ENCODE measurements at places on chromosomes 6 and 20. TPM values are rescaled to one million over a fixed set of nuclear protein-coding genes. Genes with fewer than 3 reads are reported as not detected.

DNA sequence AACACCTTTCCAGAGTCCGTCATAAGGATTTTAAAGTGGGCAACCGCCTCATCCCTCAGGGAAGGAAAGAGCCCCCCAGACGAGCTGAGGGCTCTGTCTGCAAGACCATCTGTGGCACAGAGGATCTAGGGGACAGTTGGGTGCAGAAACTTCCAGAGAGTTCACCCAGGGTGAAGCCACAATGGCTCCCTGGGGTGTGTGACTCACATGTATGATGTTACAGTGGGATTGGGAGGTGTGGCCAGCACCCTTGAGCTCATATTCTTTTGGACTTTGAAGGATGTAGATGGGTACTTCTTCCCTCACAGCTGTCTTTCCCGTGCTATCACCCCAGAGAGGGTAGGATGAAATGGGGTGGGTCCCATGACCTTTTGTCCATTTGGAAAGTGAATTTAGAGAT is 95.5 kb downstream of the NCR2 start:
- DNase-seq, result no peak

- no peak for DNase-seq
Observed at GRCh38 chr20:38136421-38137245, 28.4 kb downstream of the TGM2 start.

- no peak for DNase-seq
Observed at GRCh38 chr6:111175109-111175508, 87.8 kb downstream of the SLC16A10 start.

FAM209B gene
- 0.28 TPM for total RNA-seq

FAM50B gene
- total RNA-seq, result 8.7 TPM

DNA sequence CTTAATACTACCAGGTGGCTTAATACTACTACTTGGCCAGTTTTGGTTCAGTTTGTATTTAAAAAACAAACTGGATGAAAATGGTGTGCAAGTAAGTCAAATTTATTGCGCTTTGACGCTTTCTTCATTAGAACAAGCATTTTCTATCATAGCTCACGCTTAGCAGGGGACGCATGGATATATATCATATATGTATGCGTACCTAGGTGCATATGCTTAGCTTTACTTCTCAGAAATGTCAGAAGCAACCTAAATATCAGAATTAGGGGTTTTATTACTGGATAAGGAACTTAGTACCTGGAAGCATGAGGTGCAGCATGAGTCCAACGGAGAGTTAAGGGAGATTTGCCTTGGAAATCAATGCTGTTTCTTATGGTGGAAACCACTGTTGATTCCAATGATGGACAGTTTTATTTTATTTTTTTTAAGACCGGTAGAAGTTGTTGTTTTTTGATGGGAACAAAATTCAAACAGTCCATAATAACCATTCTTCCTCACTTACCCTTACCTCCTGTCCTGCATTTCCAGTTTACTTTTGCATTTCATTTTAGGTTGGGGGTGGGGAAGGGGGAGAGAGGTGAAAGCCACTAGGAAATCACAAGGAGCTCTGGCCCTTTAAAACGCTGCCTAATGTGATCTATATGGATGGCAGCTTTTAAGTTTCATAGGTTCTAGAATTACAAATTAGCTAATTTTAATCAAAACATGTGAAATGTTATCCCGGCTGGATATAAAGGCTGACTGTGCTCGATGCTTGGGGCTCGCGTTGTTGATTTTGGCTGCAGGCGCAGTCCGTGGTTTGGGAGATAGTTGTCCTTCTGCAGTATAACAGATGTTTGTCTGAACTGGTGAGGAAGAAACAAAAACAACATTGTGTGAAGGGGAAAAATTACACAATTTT is 2.1 kb downstream of the SOBP start:
- no peak for DNase-seq

CST5 gene
- not detected for total RNA-seq

- DNase-seq, result no peak
Observed at GRCh38 chr20:9493803-9494202, 20.6 kb upstream of the LAMP5 start.

IL17F gene
- not detected for total RNA-seq

DNA sequence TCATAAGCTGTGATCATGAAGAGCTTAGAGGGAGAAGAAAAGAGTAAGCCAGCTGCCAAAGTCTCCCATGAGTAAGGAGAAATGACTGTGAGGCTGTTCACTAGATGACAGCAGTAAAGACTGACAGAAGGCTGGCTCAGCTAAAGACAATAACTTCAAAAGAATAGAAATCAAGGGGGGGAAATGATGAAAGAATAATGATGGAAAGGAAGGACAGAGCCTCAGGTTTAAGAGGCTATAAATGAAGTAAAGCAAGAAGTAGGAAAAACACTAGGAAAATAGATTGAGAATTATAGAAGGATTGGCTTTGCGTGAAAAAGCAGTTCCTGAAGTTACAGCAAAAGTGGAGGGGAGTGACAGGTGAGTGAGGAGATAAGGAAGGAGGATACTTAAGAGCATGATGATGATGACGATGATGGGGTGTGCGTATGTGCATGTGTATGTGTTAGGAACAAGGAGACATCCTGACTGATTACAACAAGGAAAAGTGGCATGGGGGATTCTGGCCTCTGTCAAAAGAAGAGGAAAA is 48.2 kb downstream of the HBS1L start:
- no peak for DNase-seq

DNA sequence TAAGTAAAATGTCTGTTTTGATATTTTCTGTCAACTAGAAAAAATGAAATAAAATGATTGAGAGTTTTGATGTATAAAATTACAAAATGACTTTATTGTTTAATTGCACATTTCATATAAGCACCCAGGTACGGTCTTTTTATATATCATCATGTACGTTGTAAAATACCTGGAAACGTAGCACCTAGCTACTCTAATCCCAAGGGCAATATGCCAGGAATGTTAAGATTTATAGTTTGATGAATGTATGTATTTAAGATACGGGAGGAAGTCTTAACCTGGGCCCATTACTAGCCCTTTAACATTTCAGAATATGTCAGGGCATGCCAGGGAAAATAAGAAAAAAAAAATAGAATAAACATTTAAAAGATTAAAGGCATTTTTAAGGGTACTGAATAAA is 490.9 kb upstream of the NRSN1 start:
- no peak for DNase-seq

DNA sequence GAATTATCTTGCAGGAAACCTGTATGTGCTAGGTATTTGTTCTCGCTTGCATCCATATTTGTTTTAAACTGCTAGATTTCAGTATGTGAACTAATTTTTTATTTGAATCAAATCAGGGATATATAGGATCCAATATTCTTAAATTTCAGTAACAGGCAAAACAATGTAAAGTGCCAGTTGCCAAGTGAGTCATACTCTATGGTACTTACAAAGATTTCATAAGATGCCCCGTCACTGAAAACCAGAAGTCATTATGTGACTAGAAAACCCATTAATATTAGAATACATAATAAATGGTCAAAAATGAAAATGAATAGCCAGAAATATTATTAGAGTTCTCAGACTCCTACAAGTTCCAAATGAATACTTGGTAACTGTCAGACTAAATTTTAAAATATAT is 481.2 kb downstream of the TFAP2A start:
- no peak for DNase-seq

RPS21 gene
- 662 TPM for total RNA-seq

SLC9A8 gene
- total RNA-seq, result 4.8 TPM

PACSIN1 gene
- 1.4 TPM for total RNA-seq

DNA sequence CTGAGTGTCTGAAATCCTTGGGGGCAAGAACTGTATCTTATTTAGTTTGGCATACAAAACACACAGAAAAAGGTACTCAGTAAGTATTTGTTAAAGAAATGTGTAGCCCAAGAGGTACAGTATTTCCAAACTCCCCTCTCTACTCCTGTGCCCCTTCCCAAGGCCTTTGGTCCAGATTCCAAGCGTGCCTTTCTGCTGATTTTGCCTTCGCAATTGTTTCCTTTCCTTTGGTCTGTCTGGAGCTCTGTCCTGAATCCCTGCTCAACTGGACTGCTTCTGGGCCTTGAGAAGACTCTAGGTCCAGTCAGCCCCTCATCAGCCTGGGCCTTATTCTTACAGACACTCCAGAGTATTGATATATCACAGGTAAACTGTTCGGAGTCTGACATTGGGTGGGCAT is 122.2 kb upstream of the SYNCRIP start:
- no peak for DNase-seq

DNA sequence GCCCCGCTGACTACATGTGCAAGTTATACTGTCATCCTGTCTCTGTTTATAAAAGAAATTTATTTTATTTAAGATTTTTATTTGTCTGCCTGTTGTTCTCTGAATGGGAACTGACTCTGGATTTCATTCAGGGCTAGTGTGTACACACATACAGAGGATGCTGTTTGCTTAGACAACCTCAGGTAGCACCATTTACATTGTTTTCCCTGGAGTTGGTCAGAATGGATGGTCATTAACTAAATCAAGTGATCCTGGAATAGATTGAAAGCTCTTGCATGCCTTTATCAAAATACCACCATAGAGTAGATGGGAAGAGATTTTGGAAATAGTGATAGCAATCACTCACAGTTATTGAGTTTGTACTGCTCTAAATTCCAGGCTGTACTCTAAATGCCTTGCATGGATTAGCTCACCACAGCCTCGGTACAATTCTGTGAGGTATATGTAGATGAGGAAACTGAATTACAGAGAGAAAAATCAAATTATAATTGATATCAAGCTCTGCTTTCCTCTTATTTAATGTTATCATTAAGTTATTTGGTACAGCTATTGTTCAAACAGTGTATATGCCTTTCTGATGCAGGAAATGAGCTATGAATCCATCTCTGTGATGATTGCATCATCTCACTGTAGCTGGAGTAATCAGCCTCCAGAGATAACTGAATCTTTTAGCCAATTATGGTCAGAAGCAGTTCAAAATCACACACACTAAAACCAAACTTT is 51.9 kb downstream of the RNF217 start:
- no peak for DNase-seq

IFT52 gene
- 14.8 TPM for total RNA-seq

DNA sequence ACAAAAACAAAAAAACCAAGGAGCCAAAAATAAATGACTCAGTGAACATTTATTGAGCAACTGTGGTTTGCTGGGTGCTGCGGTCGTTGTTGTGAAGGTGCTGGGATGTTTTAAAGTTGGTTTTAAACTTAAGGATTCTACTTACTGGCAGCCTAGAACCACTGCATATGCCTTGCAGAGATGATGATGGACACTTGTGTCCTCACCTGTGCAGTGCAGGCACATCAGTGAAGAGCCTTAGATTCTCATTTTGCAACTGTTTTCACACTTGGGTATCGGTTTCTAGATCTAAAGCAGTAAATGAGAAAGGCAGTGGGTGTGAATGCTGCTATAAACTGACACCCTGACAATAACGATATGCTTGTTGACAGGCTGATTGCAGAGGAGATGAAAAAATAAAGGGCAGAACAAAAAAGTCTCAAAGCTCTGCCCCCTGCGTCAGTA is 68.8 kb downstream of the UTRN start:
- no peak for DNase-seq

DNA sequence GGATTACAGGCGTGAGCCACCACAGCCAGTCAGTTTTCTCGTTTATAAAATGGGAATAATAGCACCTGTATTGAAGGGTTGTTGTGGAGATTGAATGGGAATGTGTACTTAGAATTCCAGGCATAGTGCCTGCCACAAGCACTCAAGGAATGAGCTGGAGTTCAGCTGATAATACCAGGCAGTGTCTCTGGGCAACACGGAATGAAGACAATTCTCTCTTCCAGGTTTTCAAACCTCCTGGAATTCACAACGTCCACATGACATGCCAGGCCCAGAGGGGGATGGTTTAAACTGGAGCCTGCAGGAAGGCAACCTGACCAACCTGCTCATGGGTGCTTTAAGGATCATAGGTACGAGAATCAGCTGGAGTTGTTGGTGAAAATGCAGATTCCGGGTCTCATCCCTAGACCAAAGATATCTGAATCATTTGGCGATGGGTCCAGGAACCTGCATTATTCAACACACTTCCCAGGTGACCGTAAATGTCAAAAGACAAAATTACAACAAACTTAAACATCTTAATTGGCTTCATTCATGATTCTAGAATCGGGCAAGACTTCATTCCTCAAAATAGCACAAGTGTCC is 1.9 kb upstream of the PTPN1 start:
- no peak for DNase-seq

DNA sequence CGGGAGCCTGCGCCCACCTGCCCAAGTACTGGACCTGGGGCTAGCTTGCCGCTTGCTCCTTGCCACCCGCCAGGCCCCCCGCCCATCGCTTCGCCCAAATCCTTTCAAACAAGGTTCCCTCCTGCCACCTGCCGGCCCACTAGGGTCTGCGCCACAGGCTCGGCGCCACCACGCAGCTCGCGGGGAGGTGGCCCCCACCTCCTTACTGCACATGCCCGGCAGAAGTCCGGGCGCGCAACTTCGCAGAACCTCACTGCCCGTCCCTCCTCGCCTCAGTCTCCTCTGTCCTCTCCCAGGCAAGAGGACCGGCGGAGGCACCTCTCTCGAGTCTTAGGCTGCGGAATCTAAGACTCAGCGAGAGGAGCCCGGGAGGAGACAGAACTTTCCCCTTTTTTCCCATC is 11.2 kb downstream of the GNAS-AS1 start:
- DNase-seq, result peak; percentile 19

DDO gene
- 1.0 TPM for total RNA-seq

NOTCH4 gene
- 7.1 TPM for total RNA-seq

- DNase-seq, result no peak
Observed at GRCh38 chr6:134943522-134944111, 6.3 kb downstream of the ALDH8A1 start.

AVP gene
- total RNA-seq, result not detected

VGLL2 gene
- not detected for total RNA-seq

- DNase-seq, result peak; percentile 74
Observed at GRCh38 chr6:42452171-42453030, 675 bp upstream of the TRERF1 start.

GRCh38 chr20:43536817-43537440 is 21.9 kb upstream of the SGK2 start:
- DNase-seq, result no peak

GRCh38 chr6:139588076-139588639 is 213.7 kb upstream of the CITED2 start:
- peak; percentile 87 for DNase-seq

DNA sequence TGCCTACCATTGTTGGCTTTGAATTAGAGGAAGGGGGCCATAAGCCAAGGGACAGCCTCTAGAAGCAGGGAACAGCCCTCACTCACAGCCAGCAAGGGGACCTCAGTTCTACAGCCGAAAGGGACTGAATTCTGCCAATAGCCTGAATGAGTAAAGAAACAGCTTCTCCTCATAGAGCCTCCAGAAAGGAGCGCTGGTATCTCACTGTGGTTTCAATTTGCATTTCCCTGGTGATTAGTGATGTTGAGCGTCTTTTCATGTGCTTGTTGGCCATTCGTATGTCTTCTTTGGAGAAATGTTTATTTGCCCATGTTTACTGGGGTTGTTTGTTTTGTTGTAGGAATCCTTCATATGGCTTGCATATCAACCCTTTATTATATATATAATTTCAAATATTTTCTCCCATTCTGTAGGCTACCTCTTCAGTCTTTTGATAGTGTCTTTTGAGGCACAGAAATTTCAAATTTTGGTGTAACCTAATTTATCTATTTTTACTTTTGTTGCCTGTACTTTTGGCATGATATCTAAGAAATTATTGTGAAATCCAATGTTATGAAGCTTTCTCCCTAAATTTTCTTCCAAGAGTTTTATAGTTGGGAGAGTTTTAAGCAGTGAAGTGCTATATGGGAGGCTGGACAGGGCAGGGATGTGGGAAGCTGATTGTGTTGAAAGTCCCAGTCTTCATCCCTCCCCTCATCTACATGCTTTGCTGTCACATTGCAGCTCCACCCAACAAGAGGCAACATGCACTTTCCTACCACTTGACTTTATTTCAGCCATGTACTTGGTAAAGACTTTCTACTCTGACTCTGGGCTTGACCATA is 82.3 kb upstream of the SHLD1 start:
- DNase-seq, result no peak
